ENCODE measurements at places on chromosomes 7 and 10.

DNA sequence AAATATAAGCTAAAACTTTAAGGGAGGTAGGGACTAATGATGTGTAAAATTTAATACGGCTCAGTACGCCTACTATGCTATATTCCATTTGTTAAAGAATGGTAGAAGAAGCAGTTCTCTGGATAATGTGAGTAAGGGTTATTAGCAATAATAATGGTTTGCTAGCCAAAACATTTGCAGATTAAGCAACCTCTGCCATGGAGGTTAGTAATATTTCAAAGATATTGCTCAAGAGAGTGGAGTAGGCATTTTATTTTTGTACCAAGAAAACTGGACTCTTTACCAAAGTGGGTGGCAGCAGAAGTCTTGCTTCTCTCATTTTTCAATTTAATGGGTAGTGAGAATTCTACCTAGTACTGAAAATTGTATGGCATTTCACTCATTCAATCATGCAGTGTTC is 158.9 kb upstream of the TMEM106B start:
- no peak for DNase-seq

DNA sequence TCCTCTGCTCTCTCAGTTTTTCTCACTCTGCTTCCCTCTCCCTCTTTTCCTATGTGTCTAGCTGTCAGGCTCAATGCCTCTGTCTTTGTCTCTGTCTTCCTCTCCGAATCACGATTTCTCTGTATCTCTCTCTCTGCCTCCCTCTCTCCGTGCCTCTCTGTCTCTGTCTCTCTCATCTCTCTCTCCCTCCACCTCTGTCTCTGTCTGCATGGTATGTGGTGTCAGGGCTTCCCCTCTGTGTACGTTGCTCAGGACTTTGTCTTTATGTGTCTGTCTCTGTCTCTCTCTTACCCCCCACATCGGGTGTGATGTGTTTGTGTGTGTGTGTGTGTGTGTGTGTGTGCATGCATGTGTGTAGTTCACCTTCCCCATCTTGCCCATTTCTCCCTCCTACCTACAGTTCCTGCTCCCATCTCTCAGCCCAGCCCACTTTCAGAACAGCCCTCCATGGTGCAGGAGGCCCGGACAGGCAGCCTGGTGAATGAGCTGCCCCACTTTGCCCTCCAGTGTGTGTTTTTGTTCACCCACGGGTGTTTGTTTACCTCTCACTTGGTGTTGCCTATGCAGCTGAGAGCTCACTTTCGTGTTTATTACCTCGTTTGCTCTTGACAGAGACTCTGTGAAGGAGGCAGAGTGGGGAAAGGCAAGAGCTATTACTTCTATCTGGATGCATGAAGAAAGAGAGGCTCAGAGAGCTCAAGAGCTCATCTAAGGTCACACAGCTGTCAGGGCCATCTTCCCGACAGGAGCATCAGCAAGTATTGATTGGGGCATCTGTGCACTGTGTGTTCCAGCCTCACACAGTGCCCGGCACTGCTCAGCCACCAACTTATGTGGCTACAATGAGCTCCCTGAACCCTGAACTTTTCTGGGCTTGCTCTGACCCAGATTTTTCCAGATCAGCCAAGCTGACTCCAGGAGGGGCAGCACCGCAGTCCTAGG is 163.5 kb upstream of the ZMIZ1 start:
- DNase-seq, result no peak

DNA sequence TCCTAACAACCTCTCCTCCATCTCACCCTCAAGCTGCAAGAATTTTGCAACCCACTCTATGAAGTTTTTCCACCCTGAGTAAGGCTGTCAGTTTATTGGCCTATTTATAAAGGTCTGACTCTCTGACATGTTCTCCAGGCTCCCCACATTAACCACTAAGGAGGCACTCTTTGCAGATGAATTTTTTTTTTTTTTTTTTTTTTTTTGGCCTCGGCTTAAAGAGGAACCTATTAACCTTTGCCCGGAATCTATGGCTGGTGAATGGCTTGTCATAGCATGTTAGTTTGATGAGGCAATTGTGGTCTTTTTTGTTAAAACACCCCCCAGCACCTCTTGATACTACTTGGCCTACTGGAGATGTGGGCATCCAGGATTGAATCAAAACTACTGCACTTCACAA is 57.1 kb downstream of the TBXAS1 start:
- no peak for DNase-seq

DNA sequence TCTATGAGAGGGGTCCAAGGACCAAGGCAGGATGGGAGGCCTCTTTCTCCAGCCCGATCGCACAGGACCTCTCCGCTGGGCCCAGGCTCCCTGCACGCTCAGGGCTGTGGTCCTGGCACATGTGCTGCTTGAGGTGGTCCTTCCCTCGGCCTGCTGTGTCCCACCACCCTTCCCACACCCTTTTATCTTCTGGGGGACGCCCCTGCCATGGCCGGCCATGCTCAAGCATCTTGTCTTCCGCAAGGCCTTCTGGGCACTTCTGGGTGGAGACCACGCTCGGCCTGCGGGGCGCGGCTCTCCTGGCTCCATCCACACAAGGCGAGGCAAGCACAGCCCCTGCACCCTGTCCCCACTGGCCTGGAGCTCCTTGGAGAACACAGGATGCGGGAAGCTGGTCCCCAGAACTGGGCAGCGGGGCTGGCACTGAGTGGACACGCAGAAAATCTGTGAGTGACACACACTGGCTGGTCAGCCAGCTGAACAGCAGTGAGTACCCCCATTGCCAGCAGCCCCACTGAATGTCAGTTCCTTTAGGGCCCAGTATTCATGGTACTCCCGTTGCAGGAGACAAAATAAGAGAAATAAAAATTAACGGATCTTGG is 115.9 kb downstream of the TCERG1L start:
- DNase-seq, result no peak

- peak; percentile 14 for DNase-seq
These were observed 895.7 kb downstream of the XPNPEP1 start for GRCh38 chr10:109027534-109028185.

DNA sequence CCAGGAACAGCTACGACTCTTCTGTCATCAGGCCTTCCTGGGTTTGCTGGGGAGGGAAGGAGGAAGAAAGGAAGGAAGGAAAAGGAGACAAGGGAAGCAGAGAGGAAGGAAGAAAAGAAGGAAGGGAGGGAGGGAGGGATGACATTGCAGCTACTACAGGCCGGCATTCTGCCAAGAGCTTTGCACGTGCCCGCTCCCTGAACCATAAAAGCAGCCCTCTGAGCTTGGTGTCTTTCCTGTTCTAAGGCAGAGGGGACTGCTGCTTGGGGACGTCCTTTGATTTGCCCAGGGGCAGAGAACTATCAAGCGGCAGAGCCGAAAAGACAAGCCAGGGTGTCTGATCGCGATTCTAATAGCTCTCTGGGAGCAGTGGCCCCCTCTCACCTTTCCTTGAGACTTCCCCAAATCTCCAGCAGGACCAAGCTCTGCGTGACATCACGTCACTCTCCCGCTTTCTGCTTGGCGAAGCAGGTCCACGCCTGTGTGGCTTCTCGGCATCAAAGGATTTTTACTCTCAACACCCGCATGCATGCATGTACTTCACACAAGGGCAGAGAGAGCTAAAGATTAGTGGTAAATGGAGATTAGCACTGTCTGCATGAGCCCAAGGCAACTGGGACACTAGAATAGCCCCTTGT is 167.8 kb upstream of the AUTS2 start:
- no peak for DNase-seq

- no peak for DNase-seq
These were observed 70.4 kb upstream of the ITPRID1 start for GRCh38 chr7:31443457-31443856.

DNA sequence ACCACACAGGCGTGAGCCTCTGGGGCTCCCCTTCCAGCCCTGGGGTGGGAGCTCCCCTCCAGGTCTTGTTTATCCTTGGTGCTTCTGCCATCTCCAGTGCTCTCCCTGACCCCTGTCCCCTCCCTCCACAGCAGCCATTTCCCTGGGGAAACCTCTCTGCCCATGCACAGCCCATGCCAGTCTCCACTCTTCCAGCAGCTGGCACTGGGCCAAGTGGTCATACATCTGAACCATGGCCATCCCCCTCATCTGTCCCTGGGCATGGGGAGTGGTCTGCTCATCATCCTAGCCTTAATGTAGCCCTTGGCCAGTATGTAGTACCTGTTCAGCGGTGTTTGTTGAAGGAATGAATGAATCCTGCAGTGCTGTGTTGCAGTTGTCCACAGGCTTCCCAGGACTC is 172.4 kb upstream of the ZNF32 start:
- no peak for DNase-seq

- DNase-seq, result peak; percentile 27
These were observed 726 bp upstream of the INSIG1 start for GRCh38 chr7:155296788-155297516.

- DNase-seq, result peak; percentile 33
These were observed 58.6 kb upstream of the ARID5B start for GRCh38 chr10:61842755-61843497.

GRCh38 chr7:76201732-76202665 is at the start of gene SRRM3:
SRRM3 (plus strand) TSS chr7:76201896; CDS start chr7:76235067, 33,171 bp downstream.
- DNase-seq, result no peak

GRCh38 chr10:3249307-3249889 is 76.8 kb upstream of the PITRM1 start:
- DNase-seq, result no peak

DNA sequence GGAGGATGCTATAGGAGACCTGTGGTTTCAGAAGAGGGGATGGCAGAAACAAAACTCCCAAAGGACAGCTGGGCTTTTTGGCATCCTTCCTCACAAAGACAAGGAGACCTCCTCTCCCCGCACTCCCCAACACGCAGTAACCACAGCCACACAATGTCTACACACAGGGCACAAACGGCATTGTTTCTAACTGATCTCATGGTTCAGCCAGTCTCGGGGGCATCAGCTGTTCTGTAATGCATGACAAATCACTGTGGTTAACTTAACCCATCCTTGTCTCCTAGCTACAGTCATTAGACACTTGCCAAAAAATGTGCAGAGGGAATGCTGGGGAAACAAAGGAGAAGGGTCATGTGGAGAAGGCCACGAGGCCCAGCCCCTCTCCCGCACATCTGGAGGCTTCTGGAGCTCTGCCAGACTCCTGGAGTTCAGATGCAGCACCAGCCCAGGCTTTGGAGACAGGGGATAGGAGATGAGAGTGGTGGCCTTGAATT is 7.6 kb upstream of the ADAMTS14 start:
- peak; percentile 96 for DNase-seq

DNA sequence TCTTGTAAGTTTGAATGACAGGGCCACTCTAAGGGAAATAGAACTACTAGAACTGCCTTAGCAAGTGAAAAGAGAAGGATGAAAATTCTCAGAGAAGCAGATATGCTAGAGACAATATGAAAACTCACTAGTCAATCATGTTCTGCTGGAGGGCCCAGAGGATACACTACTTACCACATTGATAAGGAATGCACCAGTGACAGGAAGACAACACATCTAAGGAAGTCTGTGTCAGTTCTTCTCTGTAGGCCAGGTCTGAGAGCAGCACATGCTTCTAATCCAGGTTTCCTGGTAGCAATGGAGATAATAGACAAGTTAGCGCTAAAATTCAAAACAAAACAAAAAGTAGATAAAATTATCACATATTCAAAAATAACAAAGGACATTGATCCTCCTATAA is 235.2 kb upstream of the AKR1E2 start:
- no peak for DNase-seq

DNA sequence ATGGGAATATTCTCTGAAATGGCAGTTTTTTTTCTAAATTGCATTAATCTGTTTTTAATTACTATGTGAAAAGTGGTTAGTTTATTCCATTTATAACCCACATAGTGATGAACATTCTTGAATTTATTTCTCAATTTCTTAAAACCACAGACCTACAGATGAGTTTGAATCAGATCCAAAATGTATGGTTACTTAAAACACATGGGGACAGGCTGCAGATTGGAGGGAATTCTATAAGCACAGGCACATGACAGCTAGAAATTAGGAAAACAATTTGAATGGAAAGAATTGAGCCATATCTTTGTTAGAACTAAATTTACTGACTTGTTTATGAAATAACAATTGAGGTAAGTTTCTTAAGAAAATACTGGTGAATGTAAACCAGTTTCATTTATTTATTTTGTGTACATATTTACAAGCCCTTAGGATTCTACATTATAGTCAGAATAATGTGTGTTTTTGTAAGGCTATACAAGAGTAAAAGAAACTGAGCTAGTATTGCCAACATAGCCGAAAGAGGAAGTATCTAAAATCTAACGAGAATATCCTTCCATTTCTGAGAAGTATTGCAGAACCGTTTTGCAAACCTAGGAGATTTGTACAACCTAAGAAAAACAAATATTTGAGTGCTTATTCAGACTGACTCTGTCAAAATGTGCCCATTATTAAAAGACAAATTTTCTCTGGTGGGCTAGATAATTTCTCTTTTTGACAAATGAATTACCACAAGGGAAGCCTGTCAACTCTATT is 434.3 kb upstream of the SEMA3D start:
- no peak for DNase-seq

- DNase-seq, result no peak
These were observed 438.8 kb upstream of the C7orf33 start for GRCh38 chr7:148151778-148152177.

GRCh38 chr7:142409471-142409870 is 151.6 kb upstream of the PRSS58 start:
- no peak for DNase-seq

DNA sequence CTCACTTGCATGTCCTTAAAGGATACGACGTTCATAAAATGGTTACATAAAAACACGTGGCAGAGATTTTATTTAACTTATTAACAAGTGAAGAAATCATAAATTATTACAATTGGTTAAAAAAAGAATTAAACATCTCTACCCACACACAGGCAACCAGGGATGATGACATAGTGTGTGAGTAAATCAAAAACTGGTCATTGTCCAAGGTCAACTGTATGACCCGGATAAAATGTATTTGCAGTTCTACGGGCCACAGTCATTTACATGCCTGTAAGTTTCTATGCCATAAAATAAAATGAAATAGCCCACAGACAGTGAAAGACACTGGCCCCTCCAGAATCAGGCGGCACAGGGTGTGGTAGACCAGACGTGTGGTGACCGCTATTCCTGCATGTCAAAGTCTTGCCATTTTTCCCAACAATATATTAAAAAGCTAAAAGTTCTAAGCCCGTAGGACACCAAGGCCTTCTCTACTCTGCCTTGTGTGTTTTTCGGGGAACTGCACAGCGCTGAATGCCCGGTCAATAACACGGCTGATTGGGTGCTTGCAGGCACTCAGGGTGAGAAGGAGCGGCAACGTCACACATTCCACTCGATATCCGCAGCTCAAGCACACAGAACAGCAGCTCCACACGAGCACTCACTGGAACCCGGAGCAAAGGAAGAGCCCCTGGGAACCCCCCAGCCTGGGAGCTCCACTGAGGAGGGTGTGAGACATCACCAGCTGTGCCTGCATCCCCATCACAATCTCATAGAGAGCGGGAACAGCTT is 143.3 kb upstream of the PPP2R2D start:
- no peak for DNase-seq

GRCh38 chr10:43208147-43209073 is 58.5 kb downstream of the RASGEF1A start:
- DNase-seq, result no peak
